ENCODE measurements at places on chromosomes 13 and 19. TPM values are rescaled to one million over a fixed set of nuclear protein-coding genes. Genes with fewer than 3 reads are reported as not detected.
A peak's percentile ranks its signal among the peaks of the same experiment; 100 is the strongest.

DNA sequence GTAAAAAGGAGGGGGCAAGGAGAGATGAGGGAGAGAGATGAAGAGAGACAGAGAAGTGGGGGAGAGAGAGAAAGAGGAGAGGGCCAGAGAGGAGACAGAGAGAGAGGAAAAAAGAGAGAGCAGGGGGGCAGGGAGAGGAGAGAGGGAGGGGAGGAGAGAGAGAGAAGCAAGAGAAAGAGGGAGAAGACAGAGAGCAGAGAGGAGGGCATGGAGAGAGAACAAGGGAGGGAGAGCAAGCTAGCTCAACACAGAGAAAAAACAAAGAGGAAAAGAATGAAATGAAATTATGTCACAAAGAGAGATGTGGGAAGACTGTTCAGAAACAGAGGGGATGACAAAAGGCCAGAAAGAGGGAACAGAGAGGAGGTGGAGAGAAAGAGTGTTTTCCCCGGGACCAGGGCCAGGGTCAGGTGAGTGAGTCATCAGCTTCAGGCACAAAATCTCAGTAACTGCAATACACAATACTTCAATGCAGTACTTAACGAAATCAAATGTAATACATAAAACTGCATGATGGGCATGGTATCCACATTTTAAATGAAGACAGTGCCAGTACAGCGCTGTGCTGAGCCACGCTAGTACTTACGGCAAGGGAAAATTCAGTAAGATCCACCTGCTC is 4.8 kb downstream of the KLK7 start:
- DNase-seq = no peak

DNA sequence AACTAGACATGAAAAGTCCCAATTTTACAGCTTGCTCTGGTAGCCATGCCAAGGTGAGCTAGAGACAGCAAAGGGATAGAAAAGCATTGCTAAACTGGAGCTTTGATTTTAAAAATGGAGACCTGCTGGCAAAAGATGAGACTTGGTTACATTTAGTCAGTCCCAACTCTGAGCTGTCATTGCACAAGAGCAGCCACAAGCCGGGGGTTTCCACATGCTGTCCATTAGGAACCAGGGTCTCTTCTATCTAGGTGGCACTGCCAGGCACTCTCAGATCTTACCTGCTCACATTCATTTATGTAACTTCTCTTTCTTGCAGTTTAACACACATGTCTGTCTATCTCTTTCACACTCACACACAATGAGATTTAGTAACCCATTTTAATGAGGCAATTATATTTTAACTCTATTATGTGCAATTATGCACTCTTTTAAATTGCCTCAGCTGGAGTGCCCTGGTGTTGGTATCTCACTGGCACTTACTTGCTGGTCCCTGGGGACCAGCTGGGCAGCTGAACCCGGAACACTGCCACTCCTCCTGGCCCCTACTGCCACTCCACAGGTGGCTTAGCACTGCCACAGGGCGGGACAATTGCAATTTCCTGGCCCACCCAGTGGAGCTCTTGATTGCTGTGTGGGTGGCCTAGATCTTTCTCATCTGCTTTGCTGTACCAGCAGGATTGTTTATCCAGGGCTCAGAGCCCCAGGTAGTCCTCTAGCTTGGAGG is 112.5 kb downstream of the COG6 start:
- DNase-seq = no peak

DNA sequence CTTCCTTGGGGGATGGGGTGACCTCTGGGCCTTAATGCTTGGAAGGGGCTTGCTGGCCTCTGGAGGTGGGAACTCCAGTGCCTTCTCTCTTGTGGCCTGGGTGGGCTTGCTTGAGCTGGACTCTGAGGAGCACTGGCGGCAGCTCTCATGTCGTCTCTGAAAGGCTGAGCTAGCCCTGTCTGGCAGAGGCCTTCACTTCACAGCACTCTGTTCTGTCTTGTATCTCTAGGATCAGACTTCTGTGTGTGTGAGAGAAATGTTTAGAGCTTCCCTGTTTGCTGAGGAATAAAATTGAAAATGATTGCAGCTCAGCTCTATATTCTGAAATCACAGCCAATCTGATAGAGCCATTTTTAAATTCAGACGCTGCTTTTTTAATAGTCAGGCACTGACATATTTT is 185.3 kb downstream of the KCNRG start:
- no peak for DNase-seq

GRCh38 chr13:75847588-75847987 is 211.5 kb downstream of the LMO7 start:
- no peak for DNase-seq

GRCh38 chr19:36142496-36142895 is 2.6 kb downstream of the CAPNS1 start:
- DNase-seq = no peak

The PSG1 gene
- polyA plus RNA-seq = not detected

The SIAH3 gene
- polyA plus RNA-seq = 0.15 TPM

DNA sequence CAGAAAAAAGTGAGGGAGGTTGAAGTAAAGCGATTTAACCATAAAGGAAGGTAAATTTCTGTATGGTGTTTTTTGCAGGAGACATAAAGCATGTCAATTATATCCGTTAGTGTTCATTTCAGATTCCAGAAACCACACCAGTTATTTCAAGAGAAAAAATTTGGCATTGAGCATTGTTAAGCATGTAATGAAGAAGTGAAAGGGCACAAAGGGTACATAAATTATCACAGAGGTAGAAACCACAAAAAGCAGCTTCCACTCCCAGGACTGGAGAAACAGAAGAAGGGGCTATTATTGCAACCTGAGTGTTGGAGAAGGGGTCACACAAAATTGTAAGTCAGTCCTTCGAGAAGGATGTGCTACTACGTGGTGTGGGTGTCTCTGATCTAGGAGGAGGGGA is 72.2 kb upstream of the DACH1 start:
- no peak for DNase-seq

- DNase-seq = no peak
Observed at GRCh38 chr13:38385153-38385891, 35.7 kb downstream of the UFM1 start.

DNA sequence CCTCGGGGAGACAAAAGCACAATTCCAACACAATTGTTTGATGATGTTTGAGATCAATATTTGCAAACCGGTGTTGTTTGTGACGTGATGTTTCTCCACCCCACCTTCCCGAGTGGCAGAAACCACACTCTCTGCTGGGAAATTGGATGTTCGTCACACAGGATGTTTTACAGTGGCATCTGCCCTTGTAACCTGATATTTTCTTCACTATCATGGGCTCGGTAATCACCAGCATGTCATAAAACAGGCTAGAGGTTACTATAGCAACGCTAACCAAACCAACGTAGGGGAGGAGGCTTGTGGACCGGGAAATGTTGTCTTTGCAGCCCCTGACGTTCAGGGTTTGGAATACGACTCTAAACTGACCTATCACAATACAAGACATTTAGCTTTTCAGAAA is 454.5 kb downstream of the IRS2 start:
- DNase-seq = no peak

DNA sequence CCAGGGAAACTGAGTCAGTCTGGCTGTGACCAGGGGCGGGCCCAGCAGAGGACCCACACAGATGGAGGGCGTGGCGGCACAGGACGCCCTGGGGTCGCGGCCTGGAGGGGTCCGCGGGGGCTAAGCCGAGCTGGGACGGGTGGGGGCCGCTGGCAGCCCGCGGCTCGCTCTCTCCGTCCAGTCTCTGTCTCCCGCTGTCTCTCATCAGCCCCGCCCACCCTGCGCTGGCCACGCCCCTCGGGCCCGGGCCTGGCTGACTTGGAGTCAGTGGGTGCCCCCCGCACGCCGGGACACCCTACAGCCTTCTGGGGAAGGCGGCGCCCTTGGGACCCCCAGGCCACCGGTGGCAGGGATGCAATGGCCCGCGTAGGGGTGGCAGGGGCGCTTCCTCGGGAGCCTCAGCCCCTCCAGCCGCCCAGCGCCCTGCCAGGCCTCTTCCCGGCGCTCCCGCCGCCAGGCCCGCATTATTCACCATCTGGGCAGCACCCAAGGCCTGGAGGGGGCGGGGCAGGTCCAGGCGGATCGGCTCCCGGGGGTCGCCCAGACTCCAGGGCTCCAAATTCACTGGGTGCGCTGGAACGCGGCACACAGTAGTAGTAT is at the start of gene TBXA2R:
TBXA2R (minus strand) TSS at position 186 of the 600 bp plus-strand sequence. CDS start 6,241 bp downstream, outside the sequence.
- DNase-seq = peak; percentile 31

DNA sequence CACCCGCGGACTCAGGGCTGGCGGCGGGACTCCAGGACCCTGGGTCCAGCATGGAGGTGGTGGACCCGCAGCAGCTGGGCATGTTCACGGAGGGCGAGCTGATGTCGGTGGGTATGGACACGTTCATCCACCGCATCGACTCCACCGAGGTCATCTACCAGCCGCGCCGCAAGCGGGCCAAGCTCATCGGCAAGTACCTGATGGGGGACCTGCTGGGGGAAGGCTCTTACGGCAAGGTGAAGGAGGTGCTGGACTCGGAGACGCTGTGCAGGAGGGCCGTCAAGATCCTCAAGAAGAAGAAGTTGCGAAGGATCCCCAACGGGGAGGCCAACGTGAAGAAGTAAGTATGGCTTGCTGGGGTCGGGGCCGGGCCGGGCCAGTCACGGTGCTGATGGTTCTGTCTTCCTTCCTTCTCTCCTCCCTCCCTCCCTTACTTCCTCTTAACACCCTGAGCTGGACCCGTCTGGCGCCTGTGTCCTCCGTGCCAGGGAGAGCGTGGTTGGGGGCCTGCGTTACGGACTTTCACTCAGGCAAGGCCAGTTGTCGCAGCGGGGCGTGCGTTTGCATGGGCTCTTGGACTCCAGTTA is 1.4 kb downstream of the STK11 start:
- DNase-seq = no peak

DNA sequence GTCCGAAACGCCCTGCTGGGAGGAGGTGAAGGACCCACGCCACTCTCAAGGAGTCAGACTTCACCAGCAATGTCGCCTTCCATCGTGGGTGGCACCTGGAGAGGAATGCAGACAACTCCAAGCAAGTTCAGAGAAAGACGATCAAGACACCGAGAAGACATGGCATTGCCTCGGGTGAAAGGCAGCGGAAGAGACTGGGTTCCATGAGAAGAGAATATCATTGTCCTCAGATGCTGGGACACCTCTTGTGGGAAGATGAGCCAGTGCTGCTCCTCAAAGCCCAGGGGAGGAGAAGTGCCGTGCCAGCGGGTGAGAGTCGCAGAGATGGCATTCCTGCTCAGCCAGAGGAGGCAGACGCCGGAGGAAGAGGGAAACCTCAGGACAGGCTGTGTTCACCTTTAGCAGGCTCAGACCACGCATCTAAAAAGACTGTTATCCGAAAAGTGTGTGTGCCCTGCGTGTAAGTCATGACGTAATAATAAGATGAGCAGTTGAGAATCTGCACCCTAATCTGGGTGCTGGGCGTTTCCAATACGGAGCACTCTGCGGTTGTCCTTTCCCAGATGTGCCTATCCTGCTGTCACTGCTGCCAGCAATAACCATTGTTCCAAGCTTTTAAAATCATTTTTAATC is 144.6 kb upstream of the SPACA7 start:
- DNase-seq = no peak
